ENCODE measurements at places on chromosomes 4 and X. TPM values are rescaled to one million over a fixed set of nuclear protein-coding genes. Genes with fewer than 3 reads are reported as not detected.

UBE2D3 gene
- 204 TPM for total RNA-seq

- no peak for DNase-seq
Measured at GRCh38 chr4:120082251-120082650, 15.6 kb upstream of the MAD2L1 start.

RHOXF2B gene
- total RNA-seq, result not detected

GRCh38 chr4:184167576-184167975 lies 50.1 kb downstream of the ENPP6 start:
- no peak for DNase-seq

DNA sequence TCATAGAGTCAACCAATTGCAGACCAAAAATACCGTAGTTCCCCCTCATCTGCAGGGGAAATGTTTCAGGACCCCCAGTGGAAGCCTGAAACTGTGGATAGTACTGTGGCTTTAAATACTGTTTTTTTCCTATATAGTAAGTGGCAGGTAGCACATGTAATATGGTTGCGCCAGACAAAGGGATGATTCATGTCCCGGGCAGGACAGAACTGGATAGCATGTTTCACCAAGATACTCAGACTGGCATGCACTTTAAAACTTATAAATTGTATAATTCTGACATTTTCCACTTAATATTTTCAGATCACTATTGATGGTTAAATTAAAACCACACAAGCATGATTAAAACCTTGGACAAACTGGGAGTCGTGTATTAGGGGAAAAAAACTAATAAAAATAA lies 276.3 kb upstream of the AGA start:
- DNase-seq, result peak; percentile 79

CACNA1F gene
- under 0.01 TPM for total RNA-seq

- DNase-seq, result no peak
Measured at GRCh38 chr4:211033-211511, 86.8 kb downstream of the ZNF718 start.

SLC10A4 gene
- 0.13 TPM for total RNA-seq

CXCL11 gene
- total RNA-seq, result not detected

CXCR3 gene
- total RNA-seq, result not detected

DNA sequence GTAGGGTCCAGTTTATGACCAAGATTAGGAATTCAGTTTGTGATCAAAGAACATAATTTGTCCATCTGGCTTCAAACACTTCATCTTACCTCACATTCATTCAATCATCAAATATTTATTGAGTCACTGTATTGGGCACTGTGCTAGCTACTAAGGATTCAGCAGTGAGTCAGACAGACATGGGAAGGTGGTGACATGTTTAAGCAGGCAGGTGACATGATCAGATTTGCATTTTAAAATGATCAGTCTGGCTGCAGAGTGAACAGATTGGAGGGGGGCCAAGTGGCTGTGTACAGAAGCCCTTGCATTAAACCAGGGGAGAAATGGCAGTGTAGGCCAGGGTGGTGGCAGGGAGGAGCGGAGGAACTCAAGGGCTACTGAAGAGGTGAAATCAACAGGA lies 25.1 kb upstream of the APLN start:
- DNase-seq, result peak; percentile 92

VCX gene
- not detected for total RNA-seq

SUPT20HL2 gene
- not detected for total RNA-seq

DNA sequence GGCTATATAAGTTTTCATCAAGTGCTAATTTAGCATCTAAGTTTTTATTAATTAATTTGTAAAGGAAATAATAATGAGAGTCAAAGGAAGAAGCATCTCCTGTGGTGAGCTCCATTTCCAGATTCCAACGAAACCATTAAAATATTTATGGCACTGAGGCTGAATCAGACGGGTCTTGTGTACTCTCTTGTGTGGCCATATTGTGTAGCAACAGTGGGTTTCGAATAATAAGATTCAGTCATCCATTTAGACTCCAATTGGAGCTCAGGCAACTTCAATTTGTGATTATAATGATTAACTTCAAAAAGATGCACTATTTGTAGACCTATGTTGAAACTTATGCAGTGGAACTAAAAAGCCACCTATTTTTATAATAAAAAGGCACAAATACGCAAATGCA lies 82.4 kb downstream of the SNCA start:
- no peak for DNase-seq

- peak; percentile 29 for DNase-seq
Measured at GRCh38 chr4:139774759-139775487, 109.3 kb downstream of the MGST2 start.

DNA sequence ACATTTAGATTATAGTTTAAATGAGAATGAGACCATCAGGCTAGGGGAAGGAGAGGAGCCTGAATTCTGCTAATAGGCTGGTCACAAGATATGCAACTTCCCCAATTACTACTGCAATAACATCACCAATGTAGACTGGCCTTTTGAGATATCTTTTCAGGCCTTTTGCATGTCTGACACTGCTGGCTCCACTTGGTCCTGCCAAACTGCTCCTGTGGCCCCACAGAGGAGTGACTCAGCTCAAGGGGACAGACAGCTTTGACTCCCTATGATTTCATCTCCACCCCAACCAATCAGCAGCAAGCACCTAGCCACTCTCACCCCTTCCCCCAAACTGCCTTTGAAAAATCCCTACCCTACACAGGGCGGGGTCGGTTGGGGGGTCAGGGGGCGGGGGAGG lies 22.8 kb downstream of the GPRIN3 start:
- DNase-seq, result no peak

- DNase-seq, result no peak
Measured at GRCh38 chr4:125346616-125347015, 31.9 kb downstream of the FAT4 start.

GRCh38 chrX:337331-337831 lies 18.8 kb upstream of the GTPBP6 start:
- no peak for DNase-seq

DNA sequence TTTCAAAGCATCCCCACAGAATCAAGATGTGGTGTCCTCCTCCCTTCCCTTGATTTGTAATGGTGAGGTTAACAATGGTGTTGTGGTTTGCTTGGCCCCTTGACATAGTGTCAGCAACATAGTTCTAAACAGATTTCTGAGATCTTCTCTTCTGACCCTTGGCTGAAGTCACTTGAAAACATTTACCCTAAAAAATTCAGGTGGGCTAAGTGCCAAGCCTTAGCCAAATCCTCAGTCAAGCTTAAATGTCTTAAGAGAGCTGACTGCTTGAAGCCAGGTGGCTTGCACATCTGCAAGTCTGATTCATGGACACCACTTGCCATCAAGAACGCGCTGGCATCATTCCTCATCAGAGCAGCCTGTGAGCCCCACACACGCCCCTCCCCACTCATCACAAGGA lies 173.2 kb downstream of the MGST2 start:
- DNase-seq, result no peak

COL4A6 gene
- 21.1 TPM for total RNA-seq

DNA sequence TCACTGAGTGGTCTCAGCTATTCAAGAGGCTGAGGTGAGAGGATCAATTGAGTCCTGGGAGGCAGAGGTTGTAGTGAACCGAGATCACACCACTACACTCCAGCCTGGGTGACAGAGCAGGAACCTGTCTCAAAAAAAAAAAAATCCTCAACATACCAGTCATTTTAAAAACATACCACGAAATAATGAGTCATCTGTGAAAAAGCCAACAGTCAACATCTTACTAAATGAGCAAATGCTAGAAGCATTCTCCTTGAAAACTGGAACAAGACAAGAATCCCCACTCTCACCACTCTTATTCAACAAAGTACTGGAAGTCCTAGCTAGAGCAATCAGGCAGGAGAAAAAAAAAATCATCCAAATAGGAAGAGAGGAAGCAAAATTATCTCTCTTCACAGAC lies 104.0 kb upstream of the ARHGEF9 start:
- peak; percentile 62 for DNase-seq

- DNase-seq, result no peak
Measured at GRCh38 chr4:187357821-187358220, 634.2 kb upstream of the FAT1 start.

GRCh38 chr4:88027611-88028608 lies 20.5 kb downstream of the PKD2 start:
- peak; percentile 90 for DNase-seq

GATB gene
- 11.1 TPM for total RNA-seq

DNA sequence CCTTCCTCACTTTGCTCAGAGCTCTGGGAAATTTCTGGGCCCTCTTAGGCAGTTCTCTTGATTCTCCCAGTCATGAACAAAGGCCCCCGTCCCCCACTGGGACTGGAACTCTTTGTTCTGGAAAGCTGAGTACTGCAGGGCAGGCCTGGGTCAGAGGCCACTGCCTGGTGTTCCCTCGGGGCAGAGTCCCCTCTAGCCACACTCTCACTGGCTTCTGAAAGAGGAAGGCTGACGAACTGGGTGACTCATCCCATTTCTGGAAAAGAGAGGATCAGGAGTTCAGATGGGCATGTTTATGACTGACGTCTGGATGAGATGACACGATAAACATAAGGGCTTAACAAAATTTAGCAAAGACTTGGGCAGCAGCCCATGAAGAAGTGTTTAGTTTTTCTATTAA lies 47.7 kb downstream of the DDX3X start:
- DNase-seq, result peak; percentile 81

- no peak for DNase-seq
Measured at GRCh38 chr4:181745933-181746625, 497.1 kb upstream of the TENM3 start.

DNA sequence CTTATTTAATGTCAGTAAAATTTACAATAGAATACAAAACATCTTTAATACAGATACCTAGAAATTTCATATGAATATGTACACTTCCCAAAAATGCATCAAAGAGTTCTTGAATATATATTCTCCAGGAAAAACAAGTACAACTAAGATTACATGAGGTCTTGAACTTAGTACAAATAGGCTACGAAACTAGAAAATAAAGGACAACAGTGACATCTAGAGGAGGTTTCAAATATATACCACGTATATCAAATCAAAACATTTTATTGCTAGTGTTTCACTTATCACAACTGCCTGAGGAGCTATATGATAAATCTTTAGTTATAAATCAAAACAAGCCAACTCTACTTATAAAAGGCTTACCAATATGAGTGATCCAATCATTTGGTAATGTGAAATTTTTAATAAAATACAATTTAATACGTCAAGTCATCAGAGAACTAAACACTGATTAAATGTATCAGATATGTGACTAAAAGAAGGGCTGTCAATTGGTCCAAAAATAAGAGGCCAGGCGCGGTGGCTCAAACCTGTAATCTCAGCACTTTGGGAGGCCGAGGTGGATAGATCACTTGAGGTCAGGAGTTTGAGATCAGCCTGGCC lies 36.6 kb downstream of the ANAPC10 start:
- peak; percentile 58 for DNase-seq

DNA sequence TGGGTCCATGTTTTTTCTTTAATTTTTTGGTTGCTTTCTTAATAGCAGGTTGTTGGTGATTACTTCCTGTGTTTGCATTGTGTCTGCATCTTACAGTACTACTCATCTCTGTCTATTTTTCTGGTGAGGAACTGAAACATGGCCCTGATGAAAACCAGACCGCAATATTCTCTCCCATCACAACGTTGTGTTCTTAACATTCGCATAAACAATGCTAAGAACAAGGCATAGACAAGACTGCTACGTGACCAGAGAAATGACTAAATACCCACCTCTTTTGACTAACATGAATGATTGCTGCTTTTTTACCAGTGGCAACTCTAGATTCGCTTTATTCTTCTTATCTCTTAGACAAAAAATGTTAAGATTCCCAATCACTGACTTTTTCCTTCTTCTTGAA lies 179.1 kb downstream of the GC start:
- no peak for DNase-seq

TMSB15C gene
- total RNA-seq, result 1.8 TPM

TSPAN7 gene
- total RNA-seq, result 1.1 TPM

PAGE2B gene
- total RNA-seq, result not detected

AKAP4 gene
- not detected for total RNA-seq

- DNase-seq, result peak; percentile 73
Measured at GRCh38 chrX:12702509-12703091, 88.6 kb upstream of the PRPS2 start.

WWC2 gene
- 13.4 TPM for total RNA-seq

DNA sequence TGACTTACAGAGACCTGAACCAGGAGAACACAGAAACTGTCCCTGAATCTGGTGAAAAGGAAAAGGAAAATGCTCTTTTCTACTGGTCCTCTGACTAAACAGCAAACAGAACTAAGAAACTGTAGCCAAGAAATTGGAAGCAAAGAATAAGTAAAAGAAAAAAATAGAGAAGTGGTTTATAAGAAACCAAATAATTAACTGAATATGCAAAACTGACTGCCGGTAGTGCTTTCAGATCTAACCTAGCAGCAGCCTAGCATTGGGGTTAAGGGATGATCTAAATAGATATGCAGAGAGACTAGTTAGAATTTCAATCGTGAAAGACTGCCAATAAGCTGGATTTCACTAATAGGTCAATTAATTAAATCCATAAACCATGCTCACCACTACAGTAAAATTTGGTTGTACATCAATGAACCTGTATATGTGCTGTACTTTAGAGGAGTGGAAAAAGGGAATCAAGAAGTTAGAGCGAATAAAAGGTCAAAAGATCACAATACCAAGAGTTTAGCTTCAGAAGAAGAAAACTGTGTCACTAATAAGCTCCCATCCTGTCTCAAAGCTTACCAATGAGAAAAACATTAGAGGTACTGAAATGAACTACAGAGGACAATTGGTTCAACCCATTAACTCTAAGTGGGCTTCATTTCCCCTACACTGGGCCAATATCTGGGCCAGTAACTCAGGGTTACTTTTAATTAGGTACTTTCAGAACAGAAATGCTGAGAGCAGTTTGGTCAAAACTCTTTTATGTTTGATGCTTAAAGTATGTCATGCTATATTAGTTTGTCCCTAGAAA lies 53.6 kb downstream of the KLHL13 start:
- DNase-seq, result no peak

- no peak for DNase-seq
Measured at GRCh38 chr4:117987464-117987863, 46.8 kb upstream of the NDST3 start.

DNA sequence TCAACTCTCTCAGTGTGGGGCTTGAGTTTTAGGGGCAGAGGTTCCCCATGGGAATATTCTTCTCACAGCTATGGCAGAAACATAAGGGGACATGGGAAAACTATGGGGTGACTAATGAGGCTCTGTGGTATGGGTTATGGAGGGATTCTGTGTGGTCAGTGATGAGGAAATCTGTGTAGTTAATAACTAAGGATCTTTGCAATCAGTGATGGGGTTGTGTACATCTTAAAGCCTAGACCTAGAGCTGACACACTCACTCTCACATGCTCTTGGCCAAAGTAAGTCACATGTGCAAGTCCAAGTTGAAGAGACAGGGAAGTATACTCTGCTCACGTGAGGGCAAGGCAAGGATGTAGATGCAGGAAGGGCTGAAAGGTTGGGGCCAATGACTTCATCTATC lies 86.4 kb upstream of the UXT start:
- peak; percentile 15 for DNase-seq

CLDN34 gene
- total RNA-seq, result not detected
